Inflammatory macrophage treated with lipopolysaccharide for 1 hour (primary cell): ENCODE measurements at places on chromosomes 7 and 10.

DNA sequence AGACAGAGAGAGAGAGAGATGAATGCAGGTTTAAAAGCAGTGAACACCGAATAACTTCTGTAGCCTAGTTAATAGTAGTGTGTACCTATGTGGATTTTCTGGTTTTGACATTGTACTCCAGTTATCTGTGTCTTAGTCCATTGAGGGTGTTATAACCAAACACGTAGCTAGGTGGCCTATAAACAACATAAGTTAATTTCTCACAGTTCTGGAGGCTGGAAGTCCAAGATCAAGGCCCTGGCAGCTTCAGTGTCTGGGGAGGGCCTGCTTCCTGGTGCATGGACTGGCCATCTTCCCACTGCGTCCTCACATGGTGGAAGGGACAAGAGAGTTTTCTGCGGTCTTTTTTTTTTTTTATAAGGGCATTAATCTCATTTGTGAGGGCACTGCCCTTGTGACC, 23.5 kb downstream of the AOC1 start:
- DNase-seq: no peak

DNA sequence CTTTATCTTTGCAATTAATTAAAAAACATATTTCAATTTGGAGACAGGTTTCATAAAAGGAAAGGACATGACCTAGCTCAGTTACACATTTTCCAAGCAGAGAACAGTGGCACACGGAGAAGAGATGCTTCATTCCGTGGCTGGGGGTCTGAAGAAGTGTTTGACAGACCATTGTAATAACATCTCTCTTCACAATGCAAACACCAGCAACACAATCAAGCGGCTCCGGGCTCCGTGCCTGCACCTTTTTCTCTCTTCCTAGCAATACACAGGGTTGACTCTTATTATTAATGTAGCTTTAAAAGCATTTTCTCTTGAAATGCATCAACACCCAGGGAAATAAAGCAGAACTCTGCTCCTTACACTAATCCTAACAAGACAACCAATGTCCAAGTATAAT, 261.0 kb upstream of the AOAH start:
- DNase-seq: no peak

GRCh38 chr7:8566016-8566415, 132.6 kb downstream of the NXPH1 start:
- DNase-seq: no peak

DNA sequence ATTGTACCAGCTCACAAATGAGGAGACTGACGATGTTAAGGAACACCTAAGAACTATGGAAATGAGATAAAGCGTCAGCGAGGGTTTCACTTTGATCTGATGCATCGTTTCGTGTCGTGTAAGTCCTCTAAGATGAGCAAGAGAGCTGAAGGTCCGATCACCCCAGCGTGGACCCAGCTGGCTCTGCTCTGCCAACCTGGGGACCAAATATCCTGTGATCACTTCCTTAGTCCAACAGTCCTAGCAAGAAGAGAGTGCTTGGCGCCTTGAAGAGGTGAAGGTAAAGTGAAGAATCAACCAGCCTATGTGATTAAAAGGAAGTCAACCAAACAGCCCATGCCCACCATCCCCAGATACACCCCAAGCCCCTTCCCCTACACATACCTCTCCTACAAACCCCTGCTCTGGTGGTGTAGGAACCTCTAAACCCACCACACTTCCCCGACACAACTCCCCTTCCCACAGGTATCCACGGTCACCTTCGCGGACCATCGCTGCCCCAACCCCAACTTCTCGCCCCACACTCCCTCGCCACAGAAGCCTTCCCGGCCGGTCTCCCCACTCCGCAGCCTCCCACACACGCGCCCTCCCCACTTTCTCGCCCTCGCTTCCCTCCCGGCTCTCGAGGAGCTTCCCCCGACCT, 722 bp downstream of the UPF2 start:
- peak; percentile 34 for DNase-seq

DNA sequence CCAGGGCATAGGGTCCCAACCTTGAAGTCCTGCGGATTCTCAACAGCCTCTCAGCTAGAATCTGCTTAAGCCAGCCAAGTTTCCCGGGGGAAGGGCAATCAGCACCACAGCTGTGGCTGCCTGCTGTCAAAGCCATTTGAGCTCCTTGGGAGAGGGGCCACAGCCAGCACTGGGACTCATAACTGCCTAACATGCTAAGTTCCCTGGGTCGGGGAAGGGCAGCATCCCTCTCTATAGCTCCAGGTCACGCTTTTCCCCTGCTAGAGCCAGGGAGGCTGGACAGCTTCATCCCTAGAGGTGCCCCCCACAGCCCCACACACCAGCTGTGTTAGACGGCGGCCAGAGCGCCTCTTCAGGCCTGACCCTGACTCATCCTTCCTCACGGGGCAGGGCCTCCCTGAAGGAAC, 49.6 kb upstream of the PDE1C start:
- no peak for DNase-seq
